ENCODE measurements at places on chromosomes 2 and 18.

DNA sequence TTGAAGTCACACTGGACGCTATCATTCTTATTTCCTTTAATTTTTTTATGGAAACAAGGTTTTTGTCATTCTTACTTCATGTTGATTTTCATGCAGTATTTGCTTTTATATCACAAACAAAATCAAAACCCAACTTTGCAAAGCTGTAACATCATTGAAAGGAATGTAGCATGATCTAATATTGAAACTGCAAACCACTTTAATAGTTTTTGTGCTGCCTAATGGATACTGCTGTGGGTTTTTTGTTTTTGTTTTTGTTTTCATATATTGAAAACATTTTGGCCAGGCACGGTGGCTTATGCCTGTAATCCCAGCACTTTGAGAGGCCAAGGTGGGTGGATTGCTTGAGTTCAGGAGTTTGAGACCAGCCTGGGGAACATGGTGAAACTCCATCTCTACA lies 81.6 kb downstream of the MAP2 start:
- DNase-seq, result no peak

DNA sequence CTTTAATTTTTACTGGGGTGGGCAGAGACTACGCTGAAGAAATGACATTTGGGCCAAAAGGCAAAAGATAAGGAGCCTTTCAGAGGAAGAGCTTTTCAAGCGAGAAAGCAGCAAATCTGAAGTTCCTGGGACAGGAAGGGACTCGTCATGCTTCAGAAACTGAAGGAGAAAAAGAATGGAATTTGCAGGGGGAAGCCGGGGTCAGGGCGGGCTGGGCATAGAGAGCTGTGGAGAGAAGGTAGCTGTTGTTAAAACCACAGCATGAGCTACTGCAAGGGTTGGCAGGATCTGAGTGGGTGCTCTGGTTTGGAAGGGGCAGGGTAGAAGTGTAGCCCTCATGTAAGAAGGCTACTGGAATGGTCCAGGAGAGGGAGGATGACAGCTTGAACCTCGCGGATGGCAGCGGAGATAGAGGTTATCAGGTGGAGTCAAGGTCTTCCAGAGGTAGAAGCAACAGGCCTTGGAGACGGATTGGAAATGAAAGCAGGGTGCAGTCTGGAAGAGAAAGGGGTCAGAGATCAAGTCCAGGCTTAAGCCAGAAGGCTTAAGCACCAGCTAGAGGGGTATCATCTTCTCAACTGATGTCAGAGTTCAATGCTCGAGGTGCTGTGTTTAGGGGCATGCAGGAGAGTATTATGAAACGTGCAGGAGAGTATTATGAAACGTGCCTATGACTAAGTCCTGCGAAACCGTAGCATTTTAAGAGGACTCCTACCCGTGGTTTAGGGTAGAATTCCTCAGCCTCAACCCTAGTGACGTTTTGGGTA lies 18.9 kb downstream of the ATP8B1 start:
- peak; percentile 91 for DNase-seq

DNA sequence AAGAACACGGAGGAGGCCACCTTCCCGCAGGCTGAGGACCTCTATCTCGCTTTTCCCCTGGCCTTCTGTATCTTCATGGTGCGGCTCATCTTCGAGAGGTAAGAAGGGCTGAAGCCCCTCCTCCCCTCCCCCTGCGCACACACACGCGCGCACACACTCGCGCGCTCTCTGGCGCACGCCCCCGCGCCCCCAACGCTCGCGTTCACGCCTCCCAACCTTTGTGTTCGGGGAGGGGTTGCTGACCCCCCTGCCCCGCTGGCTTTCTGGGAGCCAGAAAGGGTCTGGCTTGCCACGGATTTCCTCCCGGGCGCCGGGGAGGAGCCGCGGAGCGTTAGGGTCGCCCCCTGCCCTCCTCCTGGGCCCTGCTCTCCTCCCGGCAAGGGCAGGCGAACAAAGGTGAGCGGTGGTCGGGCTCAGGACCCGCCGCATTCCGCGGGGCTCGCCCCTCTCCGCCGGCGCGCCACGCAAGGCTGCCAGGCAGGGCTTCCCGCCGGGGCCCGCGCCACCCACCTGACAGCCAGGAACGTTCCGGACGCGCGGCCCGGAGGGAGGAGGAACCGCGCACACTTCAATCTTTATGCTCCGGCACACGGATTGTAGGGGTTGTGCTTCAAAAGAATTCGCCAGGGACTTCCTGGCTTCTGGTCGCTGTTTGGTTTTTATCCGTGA lies 583 bp downstream of the CERS6 start:
- DNase-seq, result peak; percentile 45

- peak; percentile 82 for DNase-seq
Observed at GRCh38 chr2:37711831-37712230, 40.4 kb upstream of the CDC42EP3 start.

DNA sequence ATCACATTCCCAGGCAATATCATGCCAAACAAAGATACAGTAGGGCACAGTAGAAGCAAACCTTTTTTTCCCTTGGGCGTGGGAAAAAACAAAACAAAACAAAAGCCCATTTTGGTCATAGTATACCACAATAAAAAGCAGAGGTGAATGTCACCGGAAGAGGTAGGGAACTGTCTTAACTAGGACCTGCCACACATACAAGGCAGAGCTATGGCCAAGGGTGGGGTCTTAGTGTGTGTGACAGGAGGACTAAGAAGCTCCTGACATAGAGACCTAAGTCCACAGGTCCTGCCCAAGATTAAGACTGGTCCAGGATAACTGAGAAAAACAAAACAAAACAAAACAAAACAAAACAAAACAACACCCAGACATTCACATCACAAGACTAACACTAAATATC lies 441.2 kb upstream of the DSEL start:
- no peak for DNase-seq

- peak; percentile 12 for DNase-seq
Observed at GRCh38 chr18:40962784-40963183, 992.2 kb upstream of the PIK3C3 start.

GRCh38 chr18:39675906-39676305 lies 2110.3 kb upstream of the CELF4 start:
- peak; percentile 29 for DNase-seq

- no peak for DNase-seq
Observed at GRCh38 chr2:107986278-107987217, at the start of gene SLC5A7. SLC5A7 (plus strand) TSS chr2:107986524; CDS start chr2:107988156, 1,632 bp downstream.

GRCh38 chr2:222598611-222599010 lies 57.3 kb downstream of the FARSB start:
- no peak for DNase-seq

- DNase-seq, result no peak
Observed at GRCh38 chr2:136243638-136244535, 125.9 kb upstream of the CXCR4 start.

GRCh38 chr2:138712212-138712979 lies 67.8 kb downstream of the NXPH2 start:
- peak; percentile 57 for DNase-seq

DNA sequence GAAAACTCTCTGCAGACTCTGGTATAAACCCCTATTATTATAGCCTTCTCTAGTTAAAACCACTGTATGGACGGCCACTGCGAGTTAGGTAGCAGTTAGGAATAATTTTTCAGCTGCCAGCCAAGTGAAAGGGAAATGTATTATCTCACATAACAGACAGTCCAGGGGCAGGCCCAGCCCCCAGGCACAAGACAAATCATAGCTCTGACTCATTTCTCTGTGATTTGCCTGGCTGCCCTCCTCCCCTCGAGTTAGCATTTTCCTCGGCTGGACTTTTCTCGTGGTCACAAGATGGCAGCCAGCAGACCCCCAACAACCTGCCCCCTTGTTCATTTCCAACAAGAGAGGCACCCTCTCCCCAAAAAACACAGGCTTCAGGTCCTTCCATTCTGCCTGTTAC lies 10.5 kb downstream of the VIT start:
- DNase-seq, result peak; percentile 43

DNA sequence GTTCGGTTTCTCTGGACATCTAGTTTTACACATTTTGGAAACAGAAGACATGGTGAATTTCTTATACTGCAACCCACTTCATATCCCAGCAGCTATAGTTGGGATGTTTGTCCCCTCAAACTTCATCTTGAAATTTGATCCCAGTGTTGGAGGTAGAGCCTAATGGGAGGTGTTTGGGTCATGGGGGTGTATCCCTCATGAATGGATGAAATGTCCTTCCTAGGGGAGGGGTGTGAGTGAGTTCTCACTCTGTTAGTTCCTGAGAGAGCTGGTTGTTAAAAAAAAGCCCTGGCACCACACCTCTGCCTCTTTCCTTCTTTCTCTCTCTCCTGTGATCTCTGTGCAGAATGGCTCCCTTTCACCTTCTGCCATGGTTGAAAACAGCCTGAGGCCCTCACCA lies 369.0 kb upstream of the KCNJ3 start:
- no peak for DNase-seq

- DNase-seq, result no peak
Observed at GRCh38 chr18:54193786-54194185, 30.7 kb downstream of the MBD2 start.

DNA sequence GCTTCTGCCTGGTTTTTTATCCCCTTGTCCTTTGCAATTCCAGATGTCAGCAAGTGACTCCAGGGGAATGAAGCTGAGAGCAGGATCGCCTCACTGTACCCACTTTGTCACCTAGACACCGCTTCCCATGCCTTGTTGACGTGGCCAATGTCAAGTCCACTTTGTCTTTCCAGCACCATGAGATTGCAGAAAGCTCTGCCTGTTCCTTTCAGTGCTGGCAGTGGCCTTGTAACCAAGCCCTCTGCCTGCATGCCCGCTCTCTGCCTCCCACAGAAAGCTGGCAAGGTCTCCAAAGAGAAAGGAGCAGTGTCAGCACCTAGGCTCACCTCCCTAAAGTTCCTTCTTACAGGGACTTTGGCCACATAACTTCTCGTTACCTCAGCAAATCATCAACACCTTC lies 282.2 kb upstream of the ST6GAL2 start:
- no peak for DNase-seq

DNA sequence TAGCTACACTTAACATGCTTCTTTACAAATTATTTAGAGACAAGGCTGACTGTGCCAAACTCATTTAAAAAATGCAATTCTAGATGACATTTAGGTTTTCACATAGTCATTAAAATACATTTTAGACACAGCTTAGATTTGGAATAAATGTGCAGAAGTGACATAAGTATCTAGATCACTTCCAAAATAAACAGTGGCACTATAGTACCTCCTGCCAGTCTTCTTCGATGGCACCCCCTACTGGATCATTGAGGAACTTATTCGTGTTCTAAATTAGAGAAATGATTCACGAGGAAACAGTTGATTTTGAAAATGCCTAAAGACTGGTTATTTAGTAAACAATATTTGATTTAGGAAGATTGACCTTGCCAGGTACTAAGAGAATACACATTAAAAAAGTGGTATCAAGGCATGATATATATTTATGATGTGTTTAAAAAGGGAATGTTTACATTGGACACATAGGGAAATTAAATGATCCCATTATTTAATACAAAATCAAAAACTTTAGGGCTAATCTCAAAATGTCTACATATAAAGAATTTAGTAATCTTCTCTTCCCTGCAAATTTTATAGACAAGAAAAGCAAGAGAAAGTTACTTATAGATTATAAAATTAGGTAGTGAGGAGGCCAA lies 323.9 kb downstream of the XIRP2 start:
- peak; percentile 82 for DNase-seq

- DNase-seq, result no peak
Observed at GRCh38 chr18:74528913-74529312, 5.4 kb upstream of the CNDP1 start.

GRCh38 chr2:73283545-73284295 lies 558 bp downstream of the FBXO41 start:
- no peak for DNase-seq

GRCh38 chr2:158782616-158783015 lies 12.5 kb upstream of the DAPL1 start:
- no peak for DNase-seq

DNA sequence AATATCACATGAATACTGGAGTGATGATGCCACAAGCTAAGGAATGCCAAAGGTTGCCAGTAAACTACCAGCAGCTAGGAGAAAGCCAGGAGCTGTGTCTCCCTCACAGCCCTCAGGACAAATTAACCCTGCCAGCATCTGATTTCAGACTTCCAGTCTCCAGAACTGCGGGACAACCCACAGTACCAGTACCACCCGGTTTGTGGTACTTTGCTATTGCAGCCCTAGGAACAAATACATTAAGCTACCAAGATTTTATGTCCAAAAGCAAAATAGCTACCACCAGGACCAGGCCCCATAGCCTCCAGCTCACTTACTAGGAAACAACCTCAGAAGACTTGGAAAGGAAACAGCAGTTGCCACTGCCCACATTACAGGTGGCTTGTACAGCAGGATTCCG lies 10.0 kb downstream of the PID1 start:
- no peak for DNase-seq

GRCh38 chr2:40450066-40450795 lies 1.7 kb downstream of the SLC8A1 start:
- peak; percentile 55 for DNase-seq

DNA sequence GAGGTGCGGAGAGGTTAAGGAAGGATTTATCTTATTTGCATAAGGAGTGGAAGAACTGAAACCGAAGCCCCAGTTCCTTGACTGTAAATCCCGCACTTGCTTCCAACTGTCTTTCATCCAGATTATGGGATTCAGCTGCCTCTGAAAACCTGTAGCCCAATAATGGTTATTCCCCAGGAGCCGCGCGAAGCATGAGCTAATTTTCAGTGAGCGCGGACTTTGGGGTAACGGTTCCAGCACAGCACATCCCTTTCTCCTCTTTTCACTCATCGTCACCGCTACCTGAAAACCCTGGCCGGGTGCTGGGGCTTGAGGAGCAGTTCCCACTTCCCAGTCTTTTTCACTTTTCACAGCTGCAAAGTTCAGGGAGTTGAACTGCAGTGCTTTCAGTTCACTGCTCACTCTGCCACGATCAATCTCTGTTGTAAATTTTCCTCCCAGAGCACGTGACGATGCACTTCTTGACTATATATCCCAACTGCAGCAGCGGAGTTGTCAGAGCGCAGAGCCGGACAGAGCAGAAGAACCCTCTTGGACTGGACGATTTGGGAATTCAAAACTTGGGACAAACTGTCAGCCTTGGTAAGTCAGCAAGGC lies at the start of gene KCNE4:
Gene KCNE4, plus strand, starts transcription at position 498 of the 597 bp plus-strand sequence. CDS start 641 bp downstream, outside the sequence.
- peak; percentile 78 for DNase-seq

- DNase-seq, result no peak
Observed at GRCh38 chr18:78082816-78083215, 833.2 kb downstream of the GALR1 start.

DNA sequence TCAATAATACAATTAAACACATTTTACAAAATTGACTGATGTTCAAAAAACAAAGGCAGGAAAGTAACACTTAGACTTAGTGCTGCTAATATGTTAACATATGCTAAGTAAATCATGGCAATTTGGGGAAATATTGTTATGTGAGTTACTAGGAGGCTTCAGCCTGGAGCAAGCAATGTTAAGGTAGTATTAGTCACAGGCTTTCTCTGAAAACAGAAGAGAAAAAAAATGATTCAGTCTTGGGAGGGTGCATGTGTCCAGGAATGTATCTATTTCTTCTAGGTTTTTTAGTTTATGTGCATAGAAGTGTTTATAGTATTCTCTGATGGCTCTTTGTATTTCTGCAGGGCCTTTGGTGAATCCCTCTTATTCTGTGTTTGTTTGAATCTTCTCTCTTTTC lies 345.8 kb upstream of the TFPI start:
- peak; percentile 30 for DNase-seq

GRCh38 chr2:66761826-66762225 lies 326.9 kb downstream of the MEIS1 start:
- DNase-seq, result no peak
